ENCODE measurements at places on chromosomes 7 and 10.
A peak's percentile ranks its signal among the peaks of the same experiment; 100 is the strongest.

- DNase-seq: no peak
Measured at GRCh38 chr7:73572767-73573186, 5.6 kb downstream of the TBL2 start.

- DNase-seq: no peak
Measured at GRCh38 chr7:151271699-151272355, 23.3 kb upstream of the SMARCD3 start.

DNA sequence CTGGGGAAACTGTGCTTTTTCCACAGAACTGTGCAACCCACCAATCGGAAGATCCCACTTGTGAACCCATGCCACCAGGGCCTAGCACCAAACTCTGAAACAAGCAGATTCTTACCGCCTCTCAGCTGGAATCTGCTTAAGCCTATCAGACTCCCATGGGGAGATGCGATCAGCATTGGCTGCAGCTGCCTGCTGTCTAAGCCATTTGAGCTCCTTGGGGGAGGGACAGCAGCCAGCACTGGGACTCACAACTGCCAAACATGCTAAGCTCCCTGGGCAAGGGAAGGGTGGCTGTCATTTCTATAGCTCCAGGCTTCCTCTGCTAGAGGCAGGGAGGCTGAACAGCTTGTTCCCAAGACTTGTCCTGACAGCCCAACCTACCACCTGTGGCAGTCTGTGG lies 283.8 kb downstream of the CDK14 start:
- DNase-seq: no peak

- no peak for DNase-seq
Measured at GRCh38 chr10:32471232-32471631, 25.3 kb downstream of the CCDC7 start.

DNA sequence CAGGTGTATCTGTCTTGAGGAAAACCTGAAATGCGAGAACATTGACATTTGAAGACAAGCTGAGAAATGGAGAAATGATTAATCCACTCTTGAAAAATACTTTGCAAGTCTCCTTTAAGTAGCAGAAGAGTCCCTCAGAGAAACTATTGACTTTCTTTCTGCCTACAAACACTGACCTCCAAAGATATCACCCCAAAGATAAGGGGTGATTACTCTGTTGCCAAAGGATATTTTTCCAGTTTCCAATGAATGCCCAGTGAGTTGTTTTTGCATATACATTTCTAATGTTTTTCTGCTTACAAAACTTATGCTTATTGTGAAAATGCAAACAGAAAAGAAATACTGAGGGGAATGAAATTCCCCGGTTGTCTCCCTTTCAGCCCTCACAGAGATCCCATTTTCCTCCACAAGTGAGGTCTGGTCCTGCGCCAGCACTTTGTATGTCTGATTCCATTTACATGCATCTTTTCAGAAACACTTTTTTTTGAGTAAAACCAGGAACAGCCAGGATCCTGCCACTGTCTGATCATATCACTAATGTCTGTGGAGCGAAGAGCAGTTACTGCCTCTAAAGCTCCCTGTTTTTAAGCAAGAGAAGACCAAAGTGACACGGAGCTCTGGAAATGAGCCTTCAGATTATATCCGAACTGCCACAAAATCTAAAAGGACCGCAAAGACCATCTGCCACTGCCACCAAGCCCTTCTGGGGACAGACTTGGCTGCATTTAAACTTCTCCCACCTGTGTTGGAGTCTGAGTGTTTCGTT lies 82.9 kb upstream of the PDCD4 start:
- DNase-seq: peak; percentile 35

- DNase-seq: no peak
Measured at GRCh38 chr10:100014071-100014762, 4.5 kb upstream of the DNMBP start.

- no peak for DNase-seq
Measured at GRCh38 chr10:79385804-79386531, 38.7 kb downstream of the PPIF start.

GRCh38 chr7:94059746-94060145 lies 55.6 kb upstream of the BET1 start:
- DNase-seq: no peak

GRCh38 chr7:99762680-99763327 lies 21.2 kb downstream of the CYP3A4 start:
- no peak for DNase-seq

GRCh38 chr7:132618956-132619305 lies 42.7 kb upstream of the PLXNA4 start:
- no peak for DNase-seq

DNA sequence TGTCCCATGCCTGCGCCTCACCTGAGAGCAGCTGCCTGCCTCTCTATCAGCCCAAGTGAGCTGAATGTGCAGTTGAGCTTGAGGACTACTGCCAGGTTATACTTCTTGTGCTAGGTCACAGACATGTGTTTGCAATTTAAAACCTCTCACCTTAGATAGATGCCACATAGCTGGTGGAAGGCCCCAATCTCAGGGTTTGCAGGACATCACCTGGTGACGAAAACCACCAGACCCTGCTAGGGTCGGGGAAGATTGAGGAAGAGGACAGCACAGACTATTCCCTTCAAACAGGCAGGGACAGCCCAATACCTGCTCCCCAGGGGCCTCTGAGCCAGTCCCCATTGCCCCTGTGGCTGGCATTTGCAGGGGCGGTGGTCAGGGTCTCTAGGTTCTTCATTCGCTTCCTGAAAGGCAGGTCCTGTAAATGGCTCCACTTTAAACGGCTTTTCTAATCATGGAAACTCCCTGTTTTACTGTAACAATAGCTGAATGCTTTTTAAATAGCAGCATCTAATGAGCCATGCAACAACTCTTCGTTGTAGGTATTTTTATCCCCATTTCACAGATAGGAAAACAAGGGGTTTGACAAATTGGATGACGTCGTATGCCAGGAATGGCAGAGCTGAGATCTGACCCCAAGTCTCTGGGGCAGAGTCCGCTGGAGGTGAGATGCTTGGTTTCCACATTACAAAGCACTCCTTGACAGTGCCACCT lies 80.1 kb downstream of the EMX2 start:
- no peak for DNase-seq

DNA sequence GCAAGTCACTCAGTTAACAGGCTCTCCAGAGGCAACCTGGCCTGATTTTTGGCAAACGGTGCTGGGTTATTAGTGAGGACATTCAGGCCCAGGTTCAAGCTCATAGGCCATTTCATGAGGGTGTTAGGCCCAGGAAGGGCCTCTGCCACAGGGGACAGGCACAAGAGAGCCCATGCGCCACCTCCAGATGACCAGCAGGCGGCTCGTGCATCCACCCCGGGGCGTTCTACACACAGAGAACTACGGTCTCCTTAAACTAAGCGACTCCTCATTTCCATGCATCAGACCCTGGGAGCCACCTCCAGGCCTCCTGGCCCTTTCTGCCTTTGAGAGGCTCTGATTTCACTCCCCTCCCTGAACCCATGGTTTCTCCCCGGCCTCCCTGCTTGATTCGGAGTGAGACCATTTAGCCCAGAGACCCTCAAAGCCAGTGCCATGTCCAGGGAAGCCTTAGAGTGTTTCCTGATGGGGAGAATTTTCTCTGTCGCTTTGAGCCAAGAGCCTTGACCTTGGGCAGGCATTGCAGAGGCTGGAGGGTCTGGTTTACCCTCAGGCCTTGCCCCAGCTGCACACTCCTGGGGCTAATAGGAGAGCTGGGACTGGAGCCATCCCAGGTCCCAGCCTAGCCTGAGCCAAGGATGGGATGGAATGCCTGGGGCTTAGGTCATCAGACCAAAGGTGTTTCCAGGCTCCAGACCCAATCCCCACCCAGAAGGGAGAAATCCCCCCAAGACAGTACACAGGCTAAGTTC lies 188.0 kb downstream of the GRID1 start:
- no peak for DNase-seq

GRCh38 chr10:17161775-17162174 lies 32.2 kb upstream of the CUBN start:
- no peak for DNase-seq

- no peak for DNase-seq
Measured at GRCh38 chr7:137934941-137935883, 66.7 kb downstream of the CREB3L2 start.

DNA sequence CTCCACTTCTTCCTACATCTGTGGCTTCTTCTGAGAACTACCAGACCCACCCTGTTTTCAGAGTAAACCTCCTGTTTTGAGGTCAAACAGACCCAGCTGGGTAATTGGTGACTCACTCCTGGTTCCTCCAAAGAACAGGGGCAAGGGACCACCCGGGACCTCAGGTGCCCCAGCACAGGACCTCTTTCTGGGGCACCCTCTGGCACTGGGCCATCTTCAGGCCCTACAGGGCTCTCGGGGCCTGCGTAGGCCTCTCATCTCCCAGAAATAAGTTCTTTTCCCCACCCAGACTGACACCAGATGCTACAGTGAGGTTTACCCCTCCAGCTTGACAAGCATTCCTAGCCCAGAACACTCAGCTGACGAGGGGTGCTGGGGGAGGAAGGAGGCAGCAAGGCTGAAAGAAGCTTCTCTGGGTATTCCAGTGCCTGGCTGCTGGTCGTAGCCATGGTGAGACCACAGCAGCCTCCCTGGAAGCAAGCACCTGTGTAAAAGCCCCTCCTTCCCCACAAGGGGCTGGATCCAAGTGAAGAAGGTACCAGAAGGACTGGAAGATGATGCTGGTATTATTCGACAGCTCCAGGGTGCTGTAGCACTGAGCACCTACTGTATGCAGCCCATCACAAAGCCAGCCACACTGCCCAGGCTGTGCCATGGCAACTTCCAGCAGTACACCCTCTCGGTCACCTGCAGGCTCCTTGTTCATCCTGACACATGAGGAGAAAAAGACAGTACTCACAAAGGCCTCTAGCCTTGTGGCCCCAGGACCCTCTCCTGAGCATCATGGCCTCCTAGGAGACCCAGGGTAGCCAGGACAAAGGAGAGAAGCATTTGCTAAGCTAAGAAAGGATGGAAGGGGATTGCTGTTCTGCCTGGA lies 47.4 kb downstream of the ALOX5 start:
- DNase-seq: peak; percentile 15

DNA sequence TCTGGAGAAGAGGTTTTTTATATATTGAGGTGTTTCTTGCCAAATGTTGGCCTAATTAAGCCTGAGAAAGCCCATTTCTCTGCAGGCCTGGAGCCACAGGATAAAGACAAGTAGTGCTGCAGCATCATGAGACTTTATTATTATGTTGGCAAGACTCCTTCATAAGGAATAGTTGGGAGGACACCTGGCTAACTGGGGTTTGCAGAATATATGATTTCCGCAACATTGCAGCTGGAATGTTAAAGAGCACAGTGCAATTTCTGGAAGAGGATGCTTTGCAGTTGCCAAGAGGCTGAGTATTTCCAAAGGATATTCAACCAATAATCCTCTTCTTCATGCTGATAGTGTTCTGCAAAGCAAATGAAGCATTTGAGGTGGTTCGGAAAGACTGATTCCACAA lies 1512.8 kb upstream of the LRRTM3 start:
- DNase-seq: no peak

All from NCI-H1694 treated with DMSO at 0.1 percent for 48 hours (cell line).